ENCODE measurements at places on chromosomes 13 and 19.
A peak's percentile ranks its signal among the peaks of the same experiment; 100 is the strongest.

- DNase-seq, result no peak
- H3K27me3 ChIP-seq, result no peaks in the 10 kb centered on the region
These were observed 36.9 kb downstream of the KCNC3 start for GRCh38 chr19:50292216-50292827.

DNA sequence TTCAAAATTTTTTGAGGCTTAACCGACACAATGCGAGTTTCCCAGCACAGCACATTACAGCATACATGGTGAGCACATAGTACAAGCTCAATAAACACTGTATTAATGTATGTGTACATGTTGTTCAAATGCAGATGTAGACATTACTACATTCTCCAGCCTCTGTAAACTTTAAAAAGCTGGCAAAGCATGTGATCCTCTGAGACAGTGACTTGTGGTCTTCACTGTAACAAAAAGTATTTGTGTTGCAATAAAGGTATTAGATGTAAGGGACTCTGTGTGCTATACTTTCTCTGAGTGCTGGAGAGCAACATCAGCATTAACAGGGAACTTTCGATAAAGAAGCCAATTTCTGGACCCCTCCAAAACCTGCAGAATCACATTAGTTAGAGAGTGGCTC lies 46.4 kb upstream of the ZNF254 start:
- H3K4me1 ChIP-seq, result peaks cover 8% of the 10 kb centered on the region
- DNase-seq, result no peak
- H3K4me3 ChIP-seq, result no peak overlapping the region
- no peak overlapping the region for H3K27ac ChIP-seq
- no peaks in the 10 kb centered on the region for H3K27me3 ChIP-seq

DNA sequence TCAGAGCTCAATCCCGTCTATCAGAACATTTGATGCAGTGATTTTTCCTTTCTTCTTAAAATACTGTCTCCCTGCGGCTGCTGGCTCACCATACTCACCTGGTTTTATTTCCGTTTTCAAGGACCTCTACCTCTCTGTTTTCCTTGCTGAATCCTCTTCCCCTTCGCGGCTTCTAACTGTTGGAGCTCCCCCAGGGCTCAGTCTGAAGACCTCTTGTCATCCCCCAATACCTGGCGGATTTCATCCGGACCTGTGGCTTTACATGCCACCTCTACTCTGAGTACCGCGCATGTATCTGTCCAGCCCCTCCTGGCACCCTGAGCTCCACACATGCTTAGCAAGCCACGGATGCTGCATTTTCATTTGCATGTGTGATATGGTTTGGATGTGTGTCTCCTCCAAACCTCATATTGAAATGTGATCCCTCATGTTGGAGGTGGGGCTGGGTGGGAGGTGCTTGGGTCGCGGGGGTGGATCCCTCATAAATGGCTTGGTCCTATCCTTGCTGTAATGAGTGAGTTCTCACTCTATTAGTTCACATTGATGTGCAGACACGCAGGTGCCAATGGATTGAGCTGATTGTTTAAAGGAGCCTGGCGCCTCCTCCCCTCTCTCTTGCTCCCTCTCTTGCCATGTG lies 106.2 kb upstream of the LSM14A start:
- no peak overlapping the region for H3K4me3 ChIP-seq
- H3K27ac ChIP-seq, result no peak overlapping the region
- no peaks in the 10 kb centered on the region for H3K27me3 ChIP-seq
- H3K36me3 ChIP-seq, result no peaks in the 10 kb centered on the region

DNA sequence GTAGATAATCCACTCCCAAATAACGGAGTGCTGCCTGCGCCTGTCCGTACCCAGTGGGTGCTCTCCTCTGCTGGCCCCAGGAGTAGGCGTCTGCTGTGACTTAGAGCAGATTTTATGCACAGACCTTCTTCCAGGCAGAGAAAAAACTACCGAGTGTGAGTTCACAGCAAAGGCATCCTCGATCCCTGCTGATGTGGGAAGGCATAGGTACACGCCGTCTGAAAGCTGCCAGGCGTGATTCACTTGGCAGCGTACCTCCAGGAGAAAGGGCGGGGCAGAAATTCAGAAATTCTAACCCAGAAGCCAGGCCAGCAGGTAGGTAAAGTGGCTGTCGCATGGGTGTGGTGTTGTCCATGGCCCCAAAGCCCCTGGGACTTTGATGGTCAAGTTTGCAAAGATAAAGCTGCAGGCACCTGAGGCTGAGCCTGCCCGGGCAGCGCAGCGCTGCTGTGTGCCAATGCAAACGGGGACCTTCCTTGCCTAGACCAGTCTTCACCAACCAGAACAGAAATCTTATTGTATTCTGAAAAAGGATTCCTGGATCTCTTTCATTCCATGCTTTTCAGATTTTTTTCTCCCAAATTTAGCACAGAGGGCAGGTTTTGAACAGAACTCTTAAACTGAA lies 36.3 kb downstream of the COL4A2 start:
- no peak overlapping the region for H3K4me3 ChIP-seq
- DNase-seq, result no peak
- H3K36me3 ChIP-seq, result no peaks in the 10 kb centered on the region
- peaks cover 15% of the 10 kb centered on the region for H3K4me1 ChIP-seq
- no peaks in the 10 kb centered on the region for H3K27me3 ChIP-seq
- H3K27ac ChIP-seq, result peak overlapping the region; percentile 96

- DNase-seq, result no peak
- no peaks in the 10 kb centered on the region for H3K36me3 ChIP-seq
- no peak overlapping the region for H3K4me3 ChIP-seq
- no peaks in the 10 kb centered on the region for H3K27me3 ChIP-seq
- no peaks in the 10 kb centered on the region for H3K4me1 ChIP-seq
- peak overlapping the region; percentile 51 for H3K27ac ChIP-seq
These were observed 12.8 kb upstream of the ADGRL1 start for GRCh38 chr19:14218620-14219330.

- no peak overlapping the region for H3K27ac ChIP-seq
- H3K4me1 ChIP-seq, result no peaks in the 10 kb centered on the region
- no peaks in the 10 kb centered on the region for H3K27me3 ChIP-seq
These were observed 240.6 kb downstream of the GGACT start for GRCh38 chr13:100347968-100348367.

DNA sequence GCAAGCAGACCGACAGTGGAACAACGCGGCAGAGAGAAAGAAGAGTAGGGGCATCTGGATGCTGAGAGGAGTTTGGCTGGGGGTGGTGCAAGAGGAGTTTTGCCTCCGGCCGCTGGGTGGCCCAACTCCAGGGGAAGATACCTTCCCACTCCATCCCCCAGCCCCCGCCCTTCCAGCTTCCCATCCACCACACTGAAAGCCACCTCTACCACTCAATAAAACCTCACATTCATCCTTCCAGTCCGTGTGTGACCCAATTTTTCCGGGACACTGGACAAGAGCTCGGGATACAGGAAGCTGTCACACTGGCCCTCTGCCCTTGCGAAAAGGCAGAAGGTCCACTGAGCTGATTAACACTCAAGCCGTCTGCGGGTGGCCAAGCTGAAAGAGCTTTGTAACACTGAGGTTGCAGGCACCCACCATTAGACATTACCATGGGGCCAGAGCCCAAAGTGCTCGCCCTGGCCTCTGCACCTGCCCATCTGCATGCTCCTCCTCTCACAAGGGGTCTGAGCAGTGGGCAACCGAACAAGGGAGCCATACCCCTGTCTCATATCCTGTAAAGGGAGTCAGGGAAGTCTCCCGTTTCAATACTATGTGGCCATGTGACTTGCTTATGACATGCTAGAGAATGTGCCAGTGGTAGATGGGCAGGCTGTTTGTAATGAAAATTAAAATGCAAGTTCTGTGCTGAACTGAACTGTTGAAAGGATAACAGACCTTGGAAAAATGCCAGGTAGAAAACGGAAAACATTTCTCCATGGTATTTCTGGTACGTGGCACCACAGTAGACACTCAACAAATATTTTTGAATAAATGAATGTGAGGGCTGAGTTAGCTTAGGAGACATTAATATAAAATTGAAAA lies 205.1 kb upstream of the STARD13 start:
- DNase-seq, result no peak
- H3K4me3 ChIP-seq, result no peak overlapping the region
- no peak overlapping the region for H3K27ac ChIP-seq
- no peaks in the 10 kb centered on the region for H3K4me1 ChIP-seq

GRCh38 chr19:12139269-12139668 lies 881 bp downstream of the ZNF20 start:
- peak overlapping the region; percentile 79 for H3K27ac ChIP-seq
- H3K27me3 ChIP-seq, result no peaks in the 10 kb centered on the region
- peak overlapping the region; percentile 75 for H3K4me3 ChIP-seq
- H3K36me3 ChIP-seq, result no peaks in the 10 kb centered on the region

- H3K27me3 ChIP-seq, result no peaks in the 10 kb centered on the region
- H3K4me1 ChIP-seq, result no peaks in the 10 kb centered on the region
- no peaks in the 10 kb centered on the region for H3K36me3 ChIP-seq
- no peak for DNase-seq
- no peak overlapping the region for H3K27ac ChIP-seq
- H3K4me3 ChIP-seq, result no peak overlapping the region
These were observed 105.1 kb downstream of the NUFIP1 start for GRCh38 chr13:44884076-44884729.

GRCh38 chr13:44063881-44064280 lies 184.2 kb downstream of the LACC1 start:
- H3K36me3 ChIP-seq, result no peaks in the 10 kb centered on the region
- H3K4me3 ChIP-seq, result no peak overlapping the region
- no peak overlapping the region for H3K27ac ChIP-seq
- no peaks in the 10 kb centered on the region for H3K27me3 ChIP-seq
- DNase-seq, result no peak

DNA sequence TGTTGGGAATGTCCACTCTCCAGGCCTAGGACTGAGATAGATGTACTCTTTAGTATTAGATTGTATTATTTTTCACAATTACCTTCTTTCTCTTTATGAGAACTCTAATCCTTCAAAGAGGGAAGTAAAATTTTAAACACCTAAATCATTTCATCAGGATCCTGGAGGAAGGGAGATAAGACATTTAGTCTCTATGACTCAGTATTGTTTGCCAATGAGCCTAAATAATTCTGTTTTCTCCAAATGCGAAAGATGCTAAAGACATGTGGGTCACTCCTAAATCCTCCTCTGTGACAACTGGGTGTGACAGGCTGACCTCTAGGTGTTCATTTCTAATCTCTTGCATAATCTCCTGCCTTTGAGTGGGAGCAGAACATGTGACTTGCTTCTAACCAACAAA lies 1736.6 kb upstream of the MIR17HG start:
- H3K4me3 ChIP-seq, result no peak overlapping the region
- no peaks in the 10 kb centered on the region for H3K36me3 ChIP-seq
- no peak for DNase-seq
- H3K27ac ChIP-seq, result no peak overlapping the region

DNA sequence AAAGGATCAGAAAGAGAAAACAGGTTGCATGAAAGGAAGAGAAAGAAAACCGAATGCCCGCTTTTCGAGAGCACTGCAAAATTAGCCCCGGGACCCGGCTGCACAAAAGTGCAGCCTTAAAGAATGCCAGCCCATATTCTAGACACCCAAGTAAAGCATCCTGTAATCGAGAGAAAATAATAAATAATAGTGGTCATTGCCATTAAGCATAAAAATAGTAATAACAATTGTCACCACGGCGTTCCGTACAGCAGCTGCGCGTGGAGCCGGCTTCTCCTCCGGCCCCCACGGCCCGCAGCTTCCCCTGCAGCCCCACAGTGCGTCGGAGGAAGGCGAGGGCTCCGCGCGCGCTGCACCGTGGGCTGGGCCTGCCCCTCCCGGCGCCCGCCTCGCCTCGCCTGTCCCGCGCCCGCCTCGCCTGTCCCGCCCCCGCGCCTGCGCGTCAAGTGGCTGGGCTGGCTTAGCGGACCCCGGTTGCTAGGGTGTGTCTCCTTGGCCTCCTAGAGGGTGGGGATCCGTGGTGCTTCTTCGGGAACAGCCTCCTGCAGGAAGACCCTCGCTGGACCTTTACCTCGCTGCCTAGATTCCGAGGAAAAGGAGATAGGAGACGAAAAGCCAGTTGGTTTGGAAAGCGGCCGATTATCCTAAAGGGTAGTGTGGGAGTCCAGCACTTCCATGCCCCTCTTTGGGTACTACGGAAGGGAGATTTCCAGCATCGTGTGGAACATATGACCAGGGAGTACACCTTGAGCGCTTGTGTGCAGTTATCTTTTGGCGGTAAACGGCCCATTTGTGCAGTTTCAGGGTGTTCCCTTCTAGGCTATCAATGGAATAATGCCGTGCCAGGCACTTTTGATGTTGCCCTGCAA lies at the start of gene LRRC63:
Gene LRRC63, plus strand, starts transcription at position 446 of the 869 bp plus-strand sequence. CDS start 1,107 bp downstream, outside the sequence.
- H3K27me3 ChIP-seq, result peaks cover 4% of the 10 kb centered on the region
- no peak within 1 kb of the TSS for H3K27ac ChIP-seq
- peak within 1 kb of the TSS; percentile 35 for H3K4me3 ChIP-seq
- no peaks in the 10 kb centered on the region for H3K36me3 ChIP-seq
